ENCODE measurements at places on chromosomes 16 and 17.

DNA sequence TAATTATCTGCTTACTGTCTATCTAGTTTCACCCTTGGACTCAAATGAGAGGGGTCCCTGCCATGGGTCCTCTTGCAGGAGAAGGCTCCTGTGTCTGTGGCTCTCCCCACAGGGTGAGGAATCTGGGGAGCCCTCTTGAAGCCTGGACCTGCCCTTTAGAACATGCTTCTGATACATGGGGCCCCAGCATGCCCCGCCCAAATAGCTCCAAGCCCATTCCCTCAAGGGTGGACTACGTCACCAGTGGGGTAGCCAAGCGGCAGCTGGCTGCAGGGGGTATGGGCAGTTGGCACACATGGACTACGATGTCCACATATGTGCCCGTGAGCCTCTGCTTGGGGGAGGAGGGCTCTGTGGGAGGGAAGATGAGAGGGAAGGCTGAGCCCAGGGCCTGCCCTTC, 39.3 kb downstream of the ARHGAP27 start:
- DNase-seq = no peak

DNA sequence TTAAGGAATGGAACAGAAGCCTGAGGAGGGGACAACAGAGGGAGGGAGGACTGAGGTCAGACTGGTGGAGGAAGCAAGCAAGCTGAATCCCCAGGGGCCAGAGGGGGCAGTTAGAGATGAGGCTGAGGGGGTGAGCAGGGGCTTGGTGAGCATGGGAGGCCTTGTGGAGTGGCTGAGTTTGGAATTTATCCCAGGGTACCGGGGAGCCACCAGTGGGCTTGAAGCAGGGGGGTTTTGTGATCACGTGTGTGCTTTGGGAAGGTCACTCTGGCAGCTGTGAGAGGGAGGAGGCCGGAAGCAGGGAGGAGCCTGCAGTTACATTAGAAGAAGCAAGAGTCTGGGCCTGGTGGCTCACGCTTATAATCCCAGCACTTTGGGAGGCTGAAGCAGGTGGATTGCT, 9.8 kb upstream of the CTCF start:
- DNase-seq = no peak

- no peak for DNase-seq
Observed at GRCh38 chr16:83928341-83929055, 24.5 kb upstream of the OSGIN1 start.

GRCh38 chr16:11049396-11050059, 105.2 kb downstream of the CLEC16A start:
- DNase-seq = no peak

Data from activated B cell treated with CpG ODN at 0.5 μM for 24 hours (primary cell).